AG09319 (cell line): ENCODE measurements at places on chromosomes 2 and 18.
A peak's percentile ranks its signal among the peaks of the same experiment; 100 is the strongest.

DNA sequence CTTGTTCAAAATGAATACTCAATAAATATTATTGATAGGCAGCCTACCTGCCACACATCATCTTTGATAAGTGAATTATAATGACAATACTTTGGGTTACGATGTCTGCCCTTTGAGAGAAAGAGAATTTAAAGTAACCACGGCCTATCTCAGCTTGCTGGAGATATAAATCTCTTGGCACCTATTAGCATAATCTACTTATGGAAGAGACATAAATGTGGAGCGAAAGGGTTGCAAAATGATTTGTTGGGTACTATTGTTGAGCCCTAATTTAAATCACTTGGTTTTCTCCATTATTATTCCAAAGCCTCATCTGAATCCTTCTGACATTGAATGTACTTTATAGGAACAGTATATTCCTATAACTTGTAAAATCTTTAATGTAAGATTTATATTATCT lies 520.1 kb downstream of the DPP10 start:
- DNase-seq, result no peak

GRCh38 chr2:141871913-141872634 lies 258.7 kb downstream of the LRP1B start:
- no peak for DNase-seq

DNA sequence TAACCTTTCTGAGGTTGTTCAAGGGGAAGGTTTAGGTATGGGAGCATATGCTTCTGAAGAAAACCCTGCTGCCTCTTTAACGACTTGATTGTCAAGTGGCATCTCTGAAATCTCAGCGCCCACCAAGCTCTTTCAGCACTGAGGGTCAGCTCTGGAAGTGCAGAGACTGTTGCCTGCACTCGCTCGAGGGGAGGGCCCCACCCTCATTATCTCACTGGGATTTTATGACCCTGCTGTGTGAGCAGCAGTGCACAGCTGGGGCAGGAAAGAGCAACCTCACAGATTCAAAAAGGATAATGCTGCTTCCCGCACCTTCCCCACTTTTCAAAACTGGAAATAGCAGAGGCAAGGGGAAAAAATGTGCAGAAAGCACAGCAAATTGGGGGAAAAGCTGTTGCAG lies 56.9 kb upstream of the SPRED2 start:
- DNase-seq, result no peak

GRCh38 chr2:18482666-18483065 lies 77.8 kb downstream of the RDH14 start:
- no peak for DNase-seq

- DNase-seq, result no peak
Observed at GRCh38 chr2:29487967-29488555, 372.8 kb downstream of the CLIP4 start.

GRCh38 chr2:11647834-11648600 lies 22.0 kb downstream of the NTSR2 start:
- no peak for DNase-seq

- no peak for DNase-seq
Observed at GRCh38 chr18:34976899-34977837, 64.0 kb upstream of the MAPRE2 start.

GRCh38 chr2:192070099-192070498 lies 124.6 kb downstream of the TMEFF2 start:
- DNase-seq, result no peak

GRCh38 chr2:643334-643733 lies 33.9 kb downstream of the TMEM18 start:
- DNase-seq, result no peak

DNA sequence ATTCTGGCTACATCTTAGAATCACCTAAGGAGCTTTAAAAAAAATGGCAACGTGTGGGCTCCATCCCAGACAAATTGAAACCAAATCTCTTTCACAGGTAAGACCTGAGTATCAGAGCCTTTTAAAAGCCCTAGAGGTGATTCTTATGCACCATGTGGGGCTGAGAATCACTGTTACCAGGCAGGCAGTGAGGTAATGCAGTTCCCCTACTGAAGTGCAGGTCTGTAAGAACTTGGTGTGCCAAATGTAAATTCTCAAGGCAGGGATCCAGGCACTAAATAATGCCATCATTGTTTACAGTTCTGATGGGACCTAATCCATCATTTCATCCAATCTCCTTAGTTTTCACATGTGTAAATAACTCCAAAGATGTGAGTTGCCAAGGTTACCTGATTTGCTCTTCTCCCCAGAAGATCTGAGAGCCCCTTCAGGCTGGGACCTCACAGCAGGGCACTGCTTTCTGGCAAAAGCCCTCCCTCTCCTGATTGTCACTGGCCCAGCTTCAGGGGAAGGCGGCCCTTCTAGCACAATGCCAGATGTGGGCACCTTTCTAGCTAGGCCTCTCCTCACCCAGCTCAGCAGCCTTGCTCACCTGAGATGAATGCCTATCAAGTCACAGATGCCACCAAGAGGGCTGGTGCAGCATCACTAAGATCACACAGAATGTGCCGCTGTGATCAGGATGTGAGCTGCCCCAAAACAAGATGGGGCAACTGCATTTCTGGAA lies 73.6 kb upstream of the RGPD5 start:
- DNase-seq, result no peak

- DNase-seq, result no peak
Observed at GRCh38 chr2:15354596-15355366, 206.4 kb downstream of the NBAS start.

GRCh38 chr2:23584054-23584745 lies 199.2 kb downstream of the KLHL29 start:
- no peak for DNase-seq

GRCh38 chr2:159088906-159089305 lies 120.5 kb downstream of the TANC1 start:
- no peak for DNase-seq

DNA sequence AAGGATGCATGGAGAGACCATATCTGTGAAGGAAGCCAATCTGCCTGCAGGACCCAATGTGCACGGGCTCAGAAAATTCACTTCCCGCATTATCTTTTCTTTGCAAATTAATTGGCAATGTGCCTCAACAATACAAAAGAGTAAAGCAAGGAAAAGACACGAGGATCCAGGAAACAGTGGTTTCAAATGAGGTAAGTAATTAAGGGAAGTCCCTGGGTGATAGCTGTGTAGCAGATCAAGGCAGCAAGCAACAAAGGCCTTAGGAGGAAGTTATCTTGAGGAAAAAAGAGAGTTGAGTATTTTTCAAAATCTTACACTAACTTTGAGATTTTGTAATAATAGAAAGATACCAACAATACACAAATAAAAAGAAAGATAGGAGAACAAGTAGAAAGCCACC lies 44.3 kb upstream of the TGIF1 start:
- no peak for DNase-seq

DNA sequence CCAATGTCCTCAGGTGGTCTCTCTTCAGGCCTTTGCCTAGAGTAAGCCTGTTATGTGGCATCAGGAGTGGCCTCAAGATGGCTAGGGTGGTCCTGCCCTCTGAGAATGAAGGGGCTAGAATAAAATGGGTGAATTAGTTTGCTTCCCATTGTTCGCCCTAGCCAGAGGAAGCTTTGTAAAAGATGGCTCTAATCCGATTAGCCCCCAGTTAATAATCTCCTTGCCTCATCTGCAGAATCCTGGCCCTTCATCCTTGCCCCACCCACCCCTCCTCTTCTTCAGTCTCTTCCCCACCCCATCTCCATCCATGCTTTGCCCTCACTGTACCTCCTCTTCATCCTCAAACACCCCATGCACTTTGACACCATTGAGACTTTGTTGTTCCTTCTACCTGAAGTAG lies 57.4 kb upstream of the LGALSL start:
- DNase-seq, result no peak

GRCh38 chr2:226829721-226830631 lies 5.9 kb upstream of the RHBDD1 start:
- DNase-seq, result no peak

DNA sequence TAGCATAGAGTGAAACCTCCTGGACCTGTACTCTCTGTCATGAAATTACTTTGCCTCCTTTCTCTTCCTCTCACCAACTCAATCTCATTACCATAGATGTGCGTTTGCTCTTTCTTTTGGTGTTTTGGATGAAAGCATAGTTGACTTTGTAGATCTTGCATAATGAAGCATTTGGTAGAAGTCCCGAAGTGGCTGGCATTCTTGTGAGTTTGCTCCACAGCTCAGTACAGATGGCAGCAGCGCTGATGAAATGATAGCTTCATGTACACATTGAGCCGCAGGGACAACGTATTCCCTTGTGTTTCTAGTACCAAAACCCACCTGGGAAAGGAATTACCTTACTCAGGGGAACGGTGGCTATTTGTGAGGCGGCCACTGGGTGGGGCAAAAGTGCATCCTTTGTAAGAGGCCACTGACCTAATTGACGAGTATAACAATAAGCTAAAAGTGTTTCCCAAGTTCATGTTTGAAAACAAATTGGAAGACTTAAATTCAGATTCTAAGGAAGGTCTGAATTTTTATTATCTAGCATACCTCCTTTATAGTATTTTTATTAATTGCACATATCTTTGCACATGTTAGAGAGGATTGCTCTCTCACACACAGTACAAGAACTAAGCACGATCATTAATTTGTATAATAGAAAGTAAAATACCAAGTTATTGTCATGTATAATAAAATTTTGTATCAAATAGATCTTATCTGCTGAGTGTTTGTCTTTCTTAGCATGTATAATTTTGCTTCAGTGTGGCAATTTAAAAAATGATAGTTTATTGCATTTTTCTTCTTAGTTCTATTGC lies 25.4 kb upstream of the CDH7 start:
- no peak for DNase-seq

DNA sequence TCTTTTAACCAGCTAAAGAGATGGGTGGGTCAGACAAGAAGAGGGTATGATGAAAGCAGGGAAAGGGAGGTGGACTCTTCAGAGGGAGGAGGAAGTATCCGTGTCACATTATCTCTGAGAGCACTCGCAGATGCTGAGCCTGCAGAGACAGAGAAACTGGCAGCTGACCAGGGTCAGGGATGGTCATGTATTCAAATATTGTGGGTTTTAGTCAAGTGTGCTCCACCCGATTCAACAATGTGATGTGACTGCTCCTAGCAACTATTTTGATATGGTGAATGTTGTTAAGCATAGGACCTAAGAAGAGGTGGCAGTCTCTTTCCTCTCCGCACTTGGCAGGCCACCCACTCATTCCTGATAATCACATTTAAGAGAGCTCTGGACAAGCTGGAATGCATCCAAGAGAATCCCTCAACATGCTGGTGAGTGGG lies 1.3 kb upstream of the CLIP4 start:
- DNase-seq, result peak; percentile 57

GRCh38 chr2:172213116-172213860 lies 110.6 kb upstream of the DLX2 start:
- DNase-seq, result no peak

- DNase-seq, result peak; percentile 49
Observed at GRCh38 chr2:219125225-219125885, 35.3 kb downstream of the NHEJ1 start.

- DNase-seq, result no peak
Observed at GRCh38 chr2:233037078-233037477, 4.6 kb downstream of the NEU2 start.

DNA sequence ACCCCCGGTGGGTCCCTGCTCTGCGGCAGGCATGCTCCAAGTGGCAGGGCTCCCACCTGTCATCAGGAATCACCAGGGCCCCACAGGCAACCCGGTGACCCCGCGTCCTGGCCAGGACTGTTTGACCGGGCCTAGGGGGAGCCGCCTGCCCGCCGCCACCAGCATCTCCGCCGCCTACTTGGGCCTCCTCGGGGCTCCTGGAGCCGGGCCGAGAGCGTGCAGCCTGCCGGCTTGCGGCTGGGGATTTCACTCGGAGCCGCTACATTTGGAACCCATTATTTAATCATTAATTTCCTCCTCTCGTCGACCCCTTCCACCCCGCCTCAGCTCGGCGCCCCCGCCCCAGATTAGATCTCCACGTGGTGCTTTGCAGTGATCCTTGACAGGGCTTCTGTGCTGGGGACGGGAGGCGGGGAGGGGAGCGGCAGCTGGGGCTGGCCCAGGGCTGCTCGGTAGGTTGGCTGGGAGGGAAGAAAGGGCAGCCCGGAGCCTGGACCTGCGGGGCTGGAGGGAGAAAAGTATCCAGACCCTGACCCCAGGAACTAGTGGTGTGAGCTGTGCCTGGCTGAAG lies 295.4 kb downstream of the CYP26B1 start:
- no peak for DNase-seq

DNA sequence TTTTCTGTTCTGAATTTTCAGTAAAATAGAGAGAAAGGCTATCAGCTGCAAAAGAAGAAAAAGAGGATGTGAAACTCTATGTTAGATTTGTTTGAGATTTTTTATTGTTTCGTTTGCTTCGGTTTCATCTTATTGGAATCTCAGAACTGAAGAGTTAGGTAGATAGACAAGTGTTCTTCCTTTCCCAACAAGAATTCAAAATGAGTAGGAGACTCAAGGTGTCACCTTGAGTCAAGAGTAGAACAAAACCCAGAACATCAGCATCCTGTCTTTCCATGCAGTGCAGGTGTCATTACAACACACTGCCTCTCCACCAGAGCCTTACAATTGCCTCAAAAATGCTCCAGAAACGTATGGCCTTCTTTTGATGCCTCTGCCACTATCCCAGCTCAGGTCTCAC lies 21.1 kb downstream of the NBAS start:
- no peak for DNase-seq

DNA sequence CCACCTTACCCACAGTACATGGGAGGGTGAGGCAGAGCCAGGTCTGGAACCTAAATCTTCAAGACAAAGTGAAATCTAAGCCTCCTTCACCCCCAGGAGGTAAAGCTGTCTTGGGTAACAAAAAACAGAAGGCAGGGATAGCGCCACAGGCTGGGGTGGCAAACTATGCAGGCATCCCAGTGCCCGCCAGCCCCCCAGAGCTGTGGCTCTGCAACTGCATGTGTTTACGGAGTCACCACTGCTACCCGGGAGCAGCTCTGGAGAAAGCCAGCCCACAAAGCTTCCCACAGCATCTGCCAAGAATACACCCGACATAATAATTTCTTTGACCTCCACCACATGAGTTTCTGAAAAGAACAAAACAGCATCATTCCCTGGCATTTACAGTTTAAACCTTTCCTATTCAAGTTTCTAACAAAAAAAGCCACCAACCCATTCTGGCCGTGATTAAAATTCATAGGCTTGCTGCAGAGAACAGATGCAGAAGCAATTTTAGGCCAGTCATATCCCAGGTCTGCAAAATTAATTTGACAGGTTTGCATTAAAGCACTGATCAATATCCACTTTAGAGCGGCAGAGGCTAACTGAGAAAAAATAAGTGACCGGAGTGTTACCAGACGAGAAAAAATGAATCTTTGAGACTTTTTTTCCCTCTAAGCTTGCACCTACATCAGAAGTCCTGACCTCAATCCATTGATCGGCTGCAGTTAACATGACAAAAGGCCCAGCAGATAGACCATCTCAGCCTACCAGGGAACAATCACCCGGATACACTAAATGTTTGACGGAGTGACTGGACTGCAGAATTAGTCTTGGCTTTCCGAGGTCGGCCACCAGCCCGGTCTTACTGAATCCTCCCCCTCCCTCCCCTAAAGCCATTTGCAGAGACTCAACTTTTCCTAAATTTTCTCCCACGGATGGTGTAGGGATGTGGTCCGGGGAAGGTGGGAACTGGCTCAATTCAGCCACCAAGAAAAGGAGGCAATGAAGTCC lies 309.6 kb upstream of the SKOR2 start:
- DNase-seq, result no peak

GRCh38 chr2:68831686-68832232 lies 39.4 kb downstream of the BMP10 start:
- DNase-seq, result no peak

- no peak for DNase-seq
Observed at GRCh38 chr2:163703386-163703785, 32.4 kb downstream of the FIGN start.
